ENCODE measurements at places on chromosomes 11 and 22.

- DNase-seq: no peak
Measured at GRCh38 chr11:132803436-132803835, 728.9 kb downstream of the OPCML start.

- no peak for DNase-seq
Measured at GRCh38 chr11:112439614-112440013, 179.0 kb upstream of the PLET1 start.

GRCh38 chr11:110069158-110069737, 23.9 kb upstream of the ZC3H12C start:
- DNase-seq: no peak

GRCh38 chr11:10751581-10751940, 515 bp downstream of the CTR9 start:
- DNase-seq: no peak

GRCh38 chr11:20397281-20397680, 9.8 kb downstream of the PRMT3 start:
- DNase-seq: no peak

- DNase-seq: no peak
Measured at GRCh38 chr11:119680541-119681360, 48.2 kb downstream of the NECTIN1 start.
